Fibroblast of upper back skin (primary cell): ENCODE measurements at places on chromosomes 3 and 15.

DNA sequence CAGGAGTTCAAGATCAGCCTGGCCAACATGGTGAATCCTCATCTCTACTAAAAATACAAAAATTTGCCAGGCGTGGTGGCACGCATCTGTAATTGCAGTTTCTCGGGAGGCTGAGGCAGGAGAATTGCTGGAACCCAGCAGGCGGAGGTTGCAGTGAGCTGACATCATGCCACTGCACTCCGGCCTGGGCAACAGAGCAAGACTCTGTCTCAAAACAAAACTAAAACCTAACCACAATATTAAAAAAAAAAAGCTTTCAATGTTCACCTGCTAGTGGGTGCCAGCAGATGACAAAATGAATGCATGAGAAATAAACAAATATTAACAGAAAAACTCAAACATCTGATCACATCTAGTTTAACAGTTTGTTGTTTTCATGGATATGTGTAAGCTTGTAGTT is 9.0 kb downstream of the SLC24A1 start:
- no peak for DNase-seq

- DNase-seq: peak; percentile 98
Measured at GRCh38 chr3:31170932-31171670, 276.6 kb upstream of the GADL1 start.

DNA sequence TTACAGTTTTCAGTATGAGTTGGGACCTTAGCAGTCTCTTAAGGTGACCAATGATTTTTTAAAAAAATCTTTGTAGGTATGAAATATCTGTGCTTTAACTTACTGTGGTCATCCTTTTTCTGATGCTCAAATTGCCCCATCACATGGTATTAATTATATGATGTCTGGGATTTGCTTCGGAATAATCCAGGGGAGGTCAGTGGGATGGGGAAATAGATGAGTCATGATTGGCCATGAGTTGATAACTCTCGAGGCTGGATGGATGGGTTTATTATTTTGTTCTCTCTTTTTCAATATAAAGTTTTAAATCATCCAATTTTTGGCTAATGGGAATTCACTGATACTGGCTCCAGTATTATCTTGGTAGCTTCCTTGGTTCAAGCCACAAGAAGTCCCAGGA is 370.3 kb upstream of the TPM1 start:
- DNase-seq: peak; percentile 87

DNA sequence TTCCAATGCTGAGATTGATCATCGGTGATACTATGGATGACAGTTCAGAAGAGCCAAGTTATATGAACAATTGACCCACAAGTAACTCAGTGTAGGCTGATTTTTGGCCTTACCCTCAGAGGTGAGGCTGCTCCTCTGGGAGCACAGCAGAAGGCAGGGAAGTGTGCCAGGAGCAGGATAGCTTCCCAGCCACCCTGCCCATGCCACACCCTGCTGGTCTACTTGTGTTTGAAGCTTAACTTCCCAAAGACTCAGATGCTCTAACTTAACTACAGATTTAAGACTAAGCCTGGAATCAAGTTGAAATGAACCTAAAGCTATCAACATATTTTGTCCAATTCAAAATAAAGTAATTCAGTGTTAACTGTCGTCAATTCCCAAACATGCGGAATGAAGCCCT is 77.5 kb downstream of the BOC start:
- DNase-seq: no peak

GRCh38 chr3:1843111-1843510 is 255.6 kb upstream of the CNTN4 start:
- peak; percentile 11 for DNase-seq

DNA sequence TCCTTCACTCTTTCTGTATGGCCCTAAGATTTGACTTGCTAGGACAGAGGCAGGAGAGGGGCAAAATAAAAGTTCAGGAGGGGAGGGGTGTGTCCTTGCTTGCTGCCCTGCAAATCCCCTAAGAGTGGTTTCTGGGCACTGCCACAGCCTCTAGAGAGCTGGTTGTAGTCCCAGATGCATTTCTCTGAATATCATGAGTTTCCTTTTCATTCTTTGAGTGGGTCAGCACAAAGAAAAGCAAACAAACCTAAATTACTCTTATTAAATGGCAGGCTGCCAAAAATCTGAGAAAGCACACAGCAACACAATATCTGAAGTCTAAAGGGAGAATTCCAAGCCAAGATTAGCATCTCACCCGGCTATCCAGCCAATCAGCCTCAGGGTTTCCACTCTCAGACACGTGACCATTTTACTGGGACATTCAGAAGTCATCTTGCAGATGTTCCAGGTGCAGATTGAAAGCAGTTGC is 919.3 kb downstream of the TUSC7 start:
- DNase-seq: peak; percentile 78

DNA sequence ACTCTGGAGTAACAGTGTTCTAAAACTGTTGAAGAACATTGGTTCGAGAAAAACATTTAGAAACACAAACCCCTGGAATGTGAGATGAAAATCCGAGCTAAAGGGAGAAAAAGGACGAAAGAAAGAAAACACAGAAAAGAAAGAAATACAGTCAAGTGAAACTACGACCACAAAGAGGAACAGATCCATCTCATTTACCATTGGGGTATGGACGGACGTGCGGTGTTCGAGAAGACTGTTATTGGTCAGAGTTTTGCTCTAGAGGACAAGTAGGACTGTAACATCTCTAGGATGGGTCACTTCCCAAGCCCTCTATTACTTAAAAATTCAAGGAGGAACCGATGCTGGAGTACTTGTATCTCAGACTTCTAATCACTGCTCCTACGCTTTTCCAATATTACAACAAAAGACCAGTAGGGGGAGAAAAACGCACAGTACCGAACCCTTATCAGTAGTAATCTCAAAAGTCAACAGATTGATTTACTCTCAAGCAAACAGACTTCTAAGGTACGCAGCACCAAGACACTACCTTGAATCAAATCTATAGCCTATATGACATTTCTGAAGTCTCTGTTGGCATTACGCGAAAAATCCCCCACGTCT is 1.1 kb upstream of the PIK3CA start:
- peak; percentile 59 for DNase-seq

DNA sequence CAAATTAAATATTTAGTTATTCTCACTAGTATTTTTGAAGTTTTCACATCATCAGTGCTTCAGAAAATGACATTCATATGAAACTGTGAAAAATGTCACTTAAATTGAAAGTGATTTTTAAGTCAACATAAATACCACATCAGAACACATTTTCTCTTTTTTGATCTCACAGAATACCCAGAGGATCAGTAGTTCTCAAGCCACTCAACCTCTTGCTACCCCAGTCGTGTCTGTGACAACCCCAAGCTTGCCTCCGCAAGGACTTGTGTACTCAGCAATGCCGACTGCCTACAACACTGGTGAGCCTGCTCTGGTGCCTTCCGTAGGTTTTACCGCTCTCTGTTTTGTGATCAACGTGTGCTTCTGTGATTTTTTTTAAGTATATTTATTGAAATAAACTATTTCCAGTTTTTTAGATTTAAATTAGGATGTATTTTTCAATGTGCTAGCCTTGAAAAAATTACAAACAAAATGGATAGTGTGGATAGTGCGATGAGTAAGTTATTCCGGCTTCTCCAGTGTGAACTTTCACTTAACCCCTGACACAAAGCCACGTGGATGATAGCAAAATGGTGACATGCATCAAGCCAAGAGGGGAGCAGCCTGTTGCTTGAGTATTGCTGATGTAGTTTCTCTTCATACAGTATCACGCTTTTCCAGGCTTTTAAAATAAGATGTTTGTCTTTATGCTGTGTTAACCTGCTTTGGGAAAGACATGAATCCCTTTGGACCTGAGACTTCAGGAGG is 26.5 kb downstream of the LYSMD4 start:
- no peak for DNase-seq

DNA sequence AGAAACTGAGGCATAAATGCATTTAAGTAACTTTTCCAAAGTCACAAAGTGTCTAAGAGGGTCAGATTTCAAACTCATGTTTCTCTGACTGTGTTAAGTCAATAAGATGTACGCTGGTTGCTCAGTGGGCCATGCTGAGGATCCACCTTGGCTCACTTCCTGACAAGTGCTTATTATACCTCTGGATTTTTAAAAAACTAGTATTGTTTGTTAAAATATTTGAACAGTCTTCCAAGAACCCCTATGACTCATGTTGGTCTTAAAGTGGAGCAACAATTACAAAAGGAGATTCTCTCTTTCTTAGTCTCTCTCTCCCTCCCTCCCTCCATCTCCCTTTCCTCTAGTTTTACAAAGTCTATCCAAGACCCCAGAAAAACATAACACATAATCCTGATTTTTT is 1050.2 kb downstream of the AGBL1 start:
- peak; percentile 33 for DNase-seq

DNA sequence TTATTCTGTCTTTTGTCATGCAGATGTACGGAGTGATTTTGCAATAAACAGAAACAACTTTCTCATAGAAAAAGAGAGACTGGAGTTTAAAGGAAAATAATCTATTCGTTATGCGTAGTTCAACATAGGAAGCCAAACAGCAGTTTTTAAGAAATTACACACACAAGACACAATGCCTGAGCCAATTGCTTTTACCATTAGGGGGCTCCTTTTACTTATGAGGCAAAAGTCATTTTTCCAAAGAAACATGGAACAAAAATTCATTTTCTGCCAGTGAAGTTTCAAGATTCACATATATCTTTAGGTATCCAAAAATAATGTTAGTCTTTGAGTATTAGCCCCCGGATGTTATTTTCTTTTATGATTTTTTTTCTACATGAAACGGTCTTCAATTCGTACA is 10.7 kb downstream of the CNTN6 start:
- DNase-seq: peak; percentile 27

DNA sequence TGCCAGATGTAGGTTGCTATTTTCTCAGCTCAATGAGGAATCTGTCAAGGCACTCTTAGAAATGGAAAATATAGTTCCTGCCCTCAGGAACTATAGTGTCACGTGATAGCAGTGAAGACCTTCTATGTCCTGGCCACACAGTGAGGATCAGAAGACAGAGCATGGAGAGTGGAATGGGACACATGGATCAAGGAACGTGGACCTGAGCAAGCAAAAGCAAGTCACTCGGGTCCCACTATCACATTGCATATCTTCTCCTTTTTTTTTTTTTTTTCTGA is 21.2 kb downstream of the SMAD3 start:
- DNase-seq: no peak

GRCh38 chr3:149468504-149469212 is 5.8 kb upstream of the TM4SF4 start:
- DNase-seq: no peak

- no peak for DNase-seq
Measured at GRCh38 chr15:32700501-32701150, 17.2 kb upstream of the GREM1 start.

GRCh38 chr15:75452364-75452864 is 924 bp upstream of the SIN3A start:
- peak; percentile 78 for DNase-seq

DNA sequence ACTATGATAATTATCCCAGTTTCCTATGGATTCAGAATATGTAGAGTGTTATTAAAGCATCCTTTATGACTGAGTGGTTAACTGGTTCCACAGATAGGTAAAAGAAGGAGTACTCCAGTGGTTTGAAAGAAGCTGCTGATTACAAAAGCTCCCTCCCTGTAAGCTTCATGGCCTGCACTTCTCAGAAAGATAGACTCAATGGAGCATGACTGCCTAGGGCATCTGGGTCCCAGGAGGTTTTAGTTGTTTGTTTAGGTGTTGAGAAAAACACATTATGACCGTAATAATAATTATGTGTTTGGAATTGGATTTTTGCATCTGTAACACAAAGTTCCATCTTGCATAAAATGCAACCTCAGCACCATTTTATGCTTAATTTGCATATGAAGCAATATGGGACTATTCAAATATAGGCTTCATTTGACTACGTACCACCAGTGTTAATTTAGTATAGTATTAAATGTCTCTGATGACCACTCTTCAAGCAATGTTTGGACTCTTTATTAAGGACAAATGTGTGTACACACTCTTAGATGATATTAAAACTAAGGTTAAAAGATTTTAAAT is 121.1 kb downstream of the ROBO2 start:
- no peak for DNase-seq

- peak; percentile 41 for DNase-seq
Measured at GRCh38 chr3:124360155-124360554, 368.2 kb upstream of the ROPN1 start.

DNA sequence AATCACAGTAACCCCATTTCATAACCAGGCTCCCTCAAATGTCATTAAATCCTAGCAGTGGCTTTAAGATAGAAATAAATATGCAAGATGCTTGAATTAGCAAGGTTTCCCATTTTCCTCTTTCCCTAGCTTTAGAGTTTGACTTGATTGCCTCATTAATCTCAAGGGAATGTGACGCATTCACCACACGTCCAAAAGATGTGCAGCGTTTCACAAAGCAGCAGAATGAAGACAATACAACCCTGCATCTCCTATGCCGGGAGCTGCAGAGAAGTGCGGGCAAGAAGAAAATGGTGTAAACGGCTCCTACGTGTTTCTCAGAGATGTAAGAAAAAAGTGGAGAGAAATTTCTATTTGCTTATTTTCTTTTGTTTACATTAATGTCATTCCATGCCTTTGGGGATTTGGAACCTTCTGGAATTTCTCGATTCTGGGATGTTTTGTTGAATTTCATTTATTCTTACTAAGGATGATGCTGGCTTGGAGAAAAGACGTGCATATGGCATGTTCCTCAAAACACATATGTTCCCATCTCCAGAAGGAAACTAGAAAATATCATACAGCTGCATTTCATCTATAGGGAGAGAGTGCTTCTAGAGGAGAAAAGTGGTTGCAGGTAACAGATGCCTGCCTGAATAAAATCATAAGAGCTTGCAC is 27.8 kb upstream of the FRMD4B start:
- peak; percentile 27 for DNase-seq

DNA sequence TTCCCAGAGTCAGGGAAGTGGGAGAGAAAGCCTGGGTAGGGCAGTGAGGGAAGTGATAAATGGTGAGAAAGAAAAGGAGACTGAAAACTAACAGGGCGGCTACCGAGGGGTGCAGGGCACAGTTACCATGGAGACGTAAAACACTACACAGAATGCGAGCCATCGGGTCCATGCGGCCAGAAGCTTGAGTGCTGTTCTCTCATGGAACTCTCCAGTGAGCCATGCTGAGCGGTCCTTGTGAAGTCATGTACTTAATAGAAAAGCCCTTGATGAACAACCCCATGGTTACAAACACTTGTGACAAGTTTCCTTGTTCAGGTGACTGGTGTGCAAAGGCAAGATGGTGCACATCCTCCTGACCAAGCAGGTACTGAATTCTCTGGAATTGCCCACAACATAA is 3.7 kb upstream of the PLA2G4F start:
- no peak for DNase-seq

GRCh38 chr15:48177383-48177765 is 721 bp downstream of the MYEF2 start:
- DNase-seq: peak; percentile 37
